ENCODE measurements at places on chromosomes 12 and 14.

DNA sequence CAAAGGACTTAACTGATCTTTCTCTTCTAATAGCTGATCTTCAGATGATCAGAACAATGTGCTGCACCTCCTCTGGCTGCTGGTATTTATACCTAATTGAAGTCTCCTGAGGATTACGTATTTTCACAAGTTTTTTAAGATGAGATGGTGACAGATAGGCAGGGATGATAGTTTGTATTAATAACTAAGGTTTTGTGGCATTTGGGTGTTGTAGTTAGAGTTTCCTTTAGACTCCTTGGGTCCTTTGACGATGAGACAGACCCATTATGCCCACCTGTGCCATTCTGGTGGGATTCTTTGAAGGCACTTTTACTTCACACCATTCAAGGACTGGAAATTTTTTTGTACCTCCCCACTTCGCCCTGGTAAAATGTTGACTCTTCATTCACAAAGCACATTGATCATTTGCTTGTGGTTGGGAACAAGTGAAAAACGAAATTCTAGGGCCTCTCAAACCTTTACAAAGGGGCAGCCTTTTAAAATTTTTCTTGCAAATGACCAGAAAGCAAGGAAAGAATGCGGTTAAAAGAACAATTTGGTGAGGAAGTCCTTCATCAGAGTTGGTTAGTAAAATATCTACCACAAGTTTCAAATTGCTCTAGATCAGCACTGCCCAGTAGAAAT lies at the start of gene IFNG:
TSS of gene IFNG (minus strand) at position 60 of the 624 bp plus-strand sequence. CDS start 125 bp downstream, outside the sequence.
- no peak for DNase-seq

DNA sequence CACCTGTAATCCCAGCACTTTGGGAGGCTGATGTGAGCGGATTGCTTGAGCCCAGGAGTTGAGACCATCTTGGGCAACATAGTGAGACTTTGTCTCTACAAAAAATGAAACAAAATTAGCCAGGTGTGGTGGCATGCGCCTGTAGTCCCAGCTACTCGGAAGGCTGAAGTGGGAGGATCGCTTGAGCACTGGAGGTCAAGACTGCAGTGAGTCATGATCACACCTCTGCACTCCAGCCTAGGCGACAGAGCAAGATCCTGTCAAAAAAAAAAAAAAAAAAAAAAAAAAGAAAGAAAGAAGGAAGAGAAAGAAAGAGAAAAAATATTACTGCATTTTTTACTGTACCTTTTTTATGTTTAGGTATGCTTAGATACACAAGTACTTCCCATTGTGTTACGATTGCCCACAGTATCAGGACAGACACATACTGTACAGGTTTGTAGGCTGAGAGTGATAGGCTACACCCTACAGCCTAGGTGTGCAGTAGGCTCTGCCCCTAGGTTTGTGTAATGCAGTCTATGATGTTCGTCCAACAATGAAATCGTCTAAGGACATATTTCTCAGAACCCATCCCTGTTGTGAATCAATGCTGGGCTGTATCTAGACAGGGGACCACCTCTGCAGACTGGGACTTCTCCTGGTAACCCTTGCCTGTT lies 160.4 kb upstream of the PWP1 start:
- no peak for DNase-seq

DNA sequence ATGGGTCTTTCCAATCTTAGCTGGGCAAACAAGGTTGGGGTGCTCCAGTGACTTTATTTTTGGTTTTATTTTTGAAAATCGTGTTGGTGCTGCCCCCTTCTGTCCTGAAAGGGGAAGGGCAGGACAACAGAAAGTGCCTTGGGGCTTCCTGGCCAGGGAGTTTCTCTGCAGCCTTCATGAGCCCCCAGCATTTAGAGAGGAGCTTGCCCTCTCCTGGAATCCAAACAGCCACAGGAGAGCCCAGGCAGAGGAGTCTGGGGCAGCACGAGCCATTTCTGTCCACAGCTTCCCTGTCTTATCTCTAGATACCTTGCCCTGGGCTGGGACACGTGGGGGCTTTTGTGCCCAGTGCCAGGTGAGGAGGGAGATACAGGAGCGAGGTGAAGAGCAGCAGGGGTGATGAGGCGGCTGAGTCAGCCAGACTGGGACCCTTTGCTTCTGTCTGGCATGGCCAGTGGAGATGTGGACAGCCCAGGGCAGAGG lies 4.4 kb upstream of the C1RL start:
- DNase-seq, result no peak

DNA sequence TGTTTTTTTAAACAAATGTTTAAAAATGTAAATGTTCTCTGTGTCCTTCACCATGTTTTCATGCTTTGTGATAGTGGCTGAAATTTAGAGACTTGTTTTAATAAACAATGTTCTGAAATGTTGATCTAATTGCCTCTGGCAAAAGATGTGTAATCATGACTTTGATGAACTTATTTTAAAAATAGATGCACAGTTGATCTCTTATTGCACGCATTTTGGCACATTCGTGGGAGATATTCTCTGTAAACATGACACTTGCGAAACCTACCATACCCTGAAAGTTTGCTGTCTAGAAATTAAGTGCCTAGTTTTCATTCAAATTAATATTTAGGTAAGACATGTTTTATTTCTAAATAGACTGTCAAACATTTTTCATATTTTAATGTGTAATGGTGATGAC lies 119.7 kb upstream of the DNM1L start:
- no peak for DNase-seq

DNA sequence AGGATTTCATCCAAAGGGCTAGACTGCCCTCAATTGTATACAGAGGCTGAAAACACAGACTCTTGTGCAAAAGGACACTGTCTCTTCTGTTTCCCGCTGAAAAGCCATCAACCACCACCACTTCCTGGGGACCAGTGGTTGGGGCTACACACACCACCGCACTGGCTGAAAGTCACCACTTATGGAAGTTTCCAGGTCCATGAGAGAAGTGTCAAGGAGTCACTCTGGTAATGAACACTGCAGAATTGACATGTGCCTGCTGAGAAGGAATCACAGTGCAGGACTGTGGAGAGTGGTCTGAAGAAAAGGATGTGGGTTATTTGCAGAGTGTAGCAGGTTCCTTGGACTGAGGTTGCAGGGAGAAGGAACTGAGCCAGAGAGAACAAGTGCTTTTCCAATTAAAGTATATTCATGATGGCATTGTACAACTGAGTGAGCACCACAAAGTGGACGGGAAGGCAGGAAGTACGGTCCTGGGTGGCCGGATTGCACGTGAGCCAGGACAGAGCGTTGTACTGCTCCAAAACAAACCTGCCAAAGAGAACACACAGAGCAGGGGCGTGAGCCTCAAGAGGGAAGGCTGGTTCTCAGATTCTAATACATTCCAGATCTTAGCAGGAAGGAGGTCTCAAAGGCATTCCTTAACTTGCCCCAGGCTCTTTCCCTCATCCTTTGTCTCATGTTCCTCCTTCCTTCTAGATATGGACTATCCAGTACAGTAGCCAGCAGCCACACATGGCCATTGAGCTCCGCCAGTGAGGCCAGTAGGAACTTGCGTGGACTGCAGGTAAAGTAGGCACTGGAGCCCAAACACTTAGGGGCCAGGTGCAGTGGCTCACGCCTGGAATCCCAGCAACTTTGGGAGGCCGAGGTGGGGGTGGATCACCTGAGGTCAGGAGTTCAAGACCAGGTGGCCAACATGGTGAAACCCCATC lies 316.4 kb downstream of the MED13L start:
- no peak for DNase-seq

DNA sequence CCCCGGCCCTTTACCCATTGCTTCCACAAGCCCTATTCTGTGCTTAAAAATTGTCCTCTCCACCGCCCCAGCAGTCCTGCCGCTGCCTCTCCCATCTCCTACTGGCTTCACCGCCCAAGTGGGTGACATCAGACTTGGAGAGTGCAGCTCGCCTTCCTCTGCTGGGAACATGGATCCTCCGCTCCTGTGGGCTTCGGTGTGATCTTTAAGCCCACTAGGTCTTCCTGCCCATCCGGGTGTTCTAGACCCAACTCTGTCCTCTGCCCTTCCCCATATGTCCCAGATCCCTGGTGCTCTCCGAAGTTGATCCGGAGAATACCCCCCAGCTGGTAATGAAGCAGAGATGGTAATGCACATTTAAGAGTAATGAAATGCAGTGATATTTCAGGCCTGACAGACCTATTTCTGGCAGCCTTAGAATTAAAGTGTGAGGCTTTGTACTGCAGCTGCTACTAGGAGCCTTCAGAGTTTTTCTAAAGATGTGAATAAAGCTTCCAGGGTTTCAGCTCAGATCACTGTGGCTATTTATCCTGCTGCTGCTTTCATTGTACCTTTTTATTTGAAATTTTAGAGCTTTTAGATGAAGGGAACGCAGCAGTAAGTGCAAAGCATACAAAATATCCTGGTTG lies 22.9 kb upstream of the CTDSP2 start:
- no peak for DNase-seq

DNA sequence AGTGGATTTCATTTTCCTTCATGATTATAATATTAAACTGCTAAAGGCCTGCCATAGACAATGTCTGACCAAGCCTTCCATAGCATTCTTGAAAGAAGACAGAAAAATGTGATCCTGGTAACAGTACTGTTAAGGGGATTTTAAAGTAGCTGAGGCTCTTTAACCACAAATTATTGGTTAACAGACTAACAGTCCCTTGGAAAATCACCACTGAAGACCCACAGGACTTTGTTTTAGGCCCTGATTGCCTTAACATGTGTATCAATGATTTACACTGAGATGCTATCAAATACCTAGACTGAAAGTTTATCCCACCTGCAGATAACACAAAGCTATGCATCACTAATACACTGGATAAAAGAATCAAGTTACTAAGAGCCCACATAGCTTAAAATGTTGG lies 6.0 kb downstream of the KRT79 start:
- DNase-seq, result no peak

GRCh38 chr14:77139540-77140358 lies 1.8 kb downstream of the ZDHHC22 start:
- DNase-seq, result no peak

DNA sequence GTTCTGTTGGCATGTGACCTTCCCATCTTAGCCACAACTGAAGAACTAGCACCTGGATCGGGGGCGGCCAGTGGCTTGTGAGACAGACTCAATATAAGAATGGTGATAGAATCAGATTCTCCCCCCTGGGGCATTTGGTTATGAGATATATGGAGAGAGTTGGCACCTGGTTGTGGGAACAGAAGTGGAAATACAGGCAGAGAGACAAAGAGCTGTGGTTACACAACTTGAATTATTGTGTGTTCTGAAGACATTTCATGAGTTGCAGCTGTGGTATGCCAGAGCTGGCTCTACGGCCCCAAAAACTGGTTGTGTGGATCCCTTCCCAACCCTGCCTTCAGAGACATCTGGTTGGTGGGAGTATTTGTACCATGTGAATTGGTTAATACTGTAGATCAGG lies 2.9 kb upstream of the MSRB3 start:
- no peak for DNase-seq

DNA sequence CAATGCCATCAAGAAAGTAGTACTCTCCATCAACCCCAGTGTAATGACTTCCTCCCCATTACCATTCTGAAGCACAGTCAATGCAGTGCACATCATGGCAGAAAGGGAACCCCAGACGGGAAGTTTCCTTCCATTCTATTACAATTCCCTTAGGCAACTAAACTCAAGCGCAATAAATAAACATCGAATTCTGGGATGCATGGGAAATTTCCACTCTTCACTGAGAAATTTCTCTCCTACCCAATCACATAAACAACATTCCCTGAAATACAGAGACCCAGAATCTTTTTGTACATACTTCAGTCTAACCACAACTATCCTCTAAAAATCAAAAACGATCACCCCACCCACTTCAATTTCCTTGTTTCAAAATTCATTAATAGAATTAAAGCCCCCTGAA lies 20.0 kb downstream of the SARNP start:
- DNase-seq, result no peak

DNA sequence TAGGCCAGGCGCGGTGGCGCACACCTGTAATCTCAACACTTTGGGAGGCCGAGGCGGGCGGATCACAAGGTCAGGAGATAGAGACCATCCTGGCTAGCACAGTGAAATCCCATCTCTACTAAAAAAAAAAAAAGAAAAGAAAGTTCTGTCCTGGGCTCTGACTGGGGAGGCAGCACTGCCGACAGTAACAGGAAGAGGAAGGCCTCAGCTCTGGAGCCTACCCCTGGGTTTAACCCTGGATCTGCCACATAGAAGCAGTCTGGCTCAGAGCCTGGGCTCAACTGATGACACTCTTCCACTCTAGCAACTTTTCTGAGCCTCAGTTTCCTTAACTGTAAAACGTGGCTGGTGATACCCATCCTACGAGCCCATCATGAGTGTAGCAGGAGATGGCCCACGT lies 60.5 kb downstream of the ACTN1 start:
- DNase-seq, result no peak

DNA sequence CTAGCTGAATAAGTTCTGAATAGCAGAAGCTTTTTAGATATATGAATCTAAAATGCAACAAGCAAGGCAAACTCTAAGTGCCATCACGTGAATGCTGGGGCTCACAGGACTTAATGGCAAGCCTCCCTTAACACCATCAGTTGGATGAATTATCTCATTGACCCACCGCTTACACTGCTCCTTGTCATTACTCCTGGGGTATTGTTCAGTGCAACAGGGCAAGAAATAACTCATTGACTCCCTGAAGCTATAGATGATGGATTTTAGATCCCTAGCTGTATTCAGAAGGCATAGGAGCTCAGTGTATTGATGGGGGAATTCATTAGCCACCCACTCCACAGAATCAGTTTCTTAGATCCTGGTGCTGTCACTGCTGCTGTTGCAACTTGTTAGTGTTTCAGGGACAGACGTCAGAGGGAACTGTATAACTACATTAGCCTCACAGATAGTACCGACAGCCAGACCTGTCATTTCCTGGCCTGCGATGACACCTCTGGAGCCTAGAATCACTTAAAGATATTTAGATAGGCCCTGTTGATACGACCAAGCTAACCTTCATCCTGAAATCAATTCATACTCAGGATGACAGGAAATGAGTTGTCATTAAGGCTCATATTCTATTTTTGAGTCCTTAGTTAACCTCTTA lies 735.3 kb downstream of the DIO2 start:
- DNase-seq, result no peak

- no peak for DNase-seq
Observed at GRCh38 chr12:47707905-47708543, 2.2 kb upstream of the RPAP3 start.

- no peak for DNase-seq
Observed at GRCh38 chr14:32933629-32934072, 5.0 kb upstream of the NPAS3 start.

DNA sequence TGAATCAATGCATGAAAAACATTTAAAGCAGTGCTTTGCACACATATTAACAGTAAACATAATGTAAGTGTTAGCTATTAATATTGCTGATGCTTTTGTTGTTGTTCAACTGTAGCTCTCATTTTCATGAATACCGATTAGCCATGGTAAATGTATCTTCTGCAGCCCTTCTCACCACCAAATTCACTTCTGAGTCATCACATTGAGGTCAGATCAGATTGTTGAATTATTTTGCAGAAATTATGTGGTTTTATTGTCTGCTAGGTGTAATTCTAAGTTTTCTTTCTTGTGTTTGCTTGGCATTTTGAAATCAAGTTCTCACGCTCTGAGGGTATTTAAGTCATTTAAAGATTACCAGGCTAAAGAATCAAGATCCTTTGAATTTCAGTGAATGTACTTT lies 74.6 kb downstream of the AKAP6 start:
- no peak for DNase-seq

- DNase-seq, result peak; percentile 52
Observed at GRCh38 chr12:46209914-46210872, 58.6 kb downstream of the SLC38A1 start.

GRCh38 chr12:75779891-75780496 lies 251.6 kb downstream of the PHLDA1 start:
- DNase-seq, result no peak

GRCh38 chr12:93766796-93767523 lies 89.8 kb downstream of the CRADD start:
- DNase-seq, result peak; percentile 6

Data from nucleus accumbens (tissue), 56 donors.